ENCODE measurements at places on chromosomes 1 and 21. TPM values are rescaled to one million over a fixed set of nuclear protein-coding genes. Genes with fewer than 3 reads are reported as not detected.

The MFSD2A gene
- total RNA-seq = 28.5 TPM

The COL11A1 gene
- total RNA-seq = not detected

DNA sequence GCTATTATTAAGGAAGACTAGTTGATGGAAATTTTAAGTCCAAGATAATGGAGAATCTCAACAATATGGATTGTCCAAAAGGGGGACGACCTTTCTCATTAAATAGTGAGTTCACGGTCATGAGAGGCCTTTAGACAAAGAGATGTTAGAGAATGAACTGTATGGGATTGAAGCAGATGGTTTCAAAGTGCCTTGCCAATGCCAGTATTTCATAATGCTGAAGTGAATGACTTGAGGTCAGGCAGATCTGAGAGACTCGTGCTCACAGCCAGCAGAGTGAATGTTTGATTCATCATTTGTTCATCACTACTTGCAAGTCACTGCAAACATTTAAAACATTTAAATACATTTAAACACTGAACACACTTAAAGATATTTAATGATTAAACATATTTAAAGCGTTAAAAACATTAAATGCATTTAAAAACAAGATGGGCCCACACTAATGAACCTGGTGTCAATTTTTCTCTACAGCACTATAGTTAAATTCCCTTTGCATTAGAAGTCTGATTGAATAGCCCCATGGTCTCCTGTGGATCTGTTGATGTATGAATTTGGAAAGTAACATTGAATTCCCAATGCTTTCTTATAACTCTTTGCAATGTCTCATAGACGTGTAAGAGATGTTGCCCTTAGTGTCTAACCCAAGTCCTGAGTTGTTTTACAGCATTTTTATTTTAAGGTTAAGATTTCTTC, 80.7 kb downstream of the TGFB2 start:
- DNase-seq = no peak

DNA sequence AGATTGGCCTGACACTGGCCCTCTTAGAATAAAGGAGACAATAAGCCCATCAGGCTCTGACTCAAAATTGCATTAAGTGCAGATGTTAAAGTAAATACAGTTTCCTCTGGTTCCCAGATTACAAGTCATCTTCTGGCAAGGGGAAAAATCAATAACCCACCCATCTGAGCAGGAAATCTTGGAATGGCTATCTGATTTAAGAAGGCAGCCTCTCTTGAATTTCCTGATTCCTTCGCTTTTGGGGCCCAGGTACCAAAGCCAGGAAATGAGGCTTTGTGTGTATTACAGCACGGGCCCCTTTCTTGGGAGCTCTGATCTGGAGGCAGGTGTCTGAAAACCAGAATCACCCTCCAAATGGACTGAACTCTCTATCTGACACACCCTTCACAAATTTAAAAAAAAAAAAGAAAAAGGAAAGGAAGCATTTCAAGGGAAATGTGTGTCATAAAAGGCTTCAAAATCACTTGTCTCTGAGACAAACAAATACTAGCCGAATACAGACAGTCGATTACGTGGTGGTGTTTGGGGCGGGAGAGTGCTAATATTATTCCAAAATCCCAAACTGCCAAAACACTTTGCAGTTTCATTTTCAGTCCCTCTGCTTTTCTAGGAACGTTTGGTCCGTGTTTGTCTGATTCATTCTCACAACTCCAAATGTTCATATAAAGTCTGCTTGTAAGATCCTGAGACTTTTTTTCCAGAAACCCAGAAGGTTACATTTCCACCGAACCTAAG, 240.9 kb upstream of the CAMK1G start:
- DNase-seq = no peak

DNA sequence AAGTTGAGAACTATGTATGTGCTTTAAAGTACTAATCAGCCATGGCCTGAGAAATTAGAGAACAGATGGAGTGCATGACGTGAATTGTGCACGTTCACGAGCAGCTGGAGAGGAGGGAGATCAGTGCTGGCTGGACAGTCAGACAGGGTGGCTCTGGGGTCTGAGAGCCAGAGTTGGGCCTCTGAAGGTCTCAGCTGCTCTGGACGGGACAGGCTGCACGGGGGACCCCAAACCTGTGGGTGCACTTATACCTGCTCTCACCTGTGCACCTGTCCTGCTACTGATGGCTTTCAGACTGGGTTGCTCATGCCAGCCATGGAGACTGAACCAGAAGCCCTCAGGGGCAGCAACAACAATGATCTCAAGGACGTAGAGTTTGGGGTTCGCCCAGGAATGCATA, 43.5 kb downstream of the UMODL1 start:
- no peak for DNase-seq

The S100A9 gene
- total RNA-seq = 151 TPM

DNA sequence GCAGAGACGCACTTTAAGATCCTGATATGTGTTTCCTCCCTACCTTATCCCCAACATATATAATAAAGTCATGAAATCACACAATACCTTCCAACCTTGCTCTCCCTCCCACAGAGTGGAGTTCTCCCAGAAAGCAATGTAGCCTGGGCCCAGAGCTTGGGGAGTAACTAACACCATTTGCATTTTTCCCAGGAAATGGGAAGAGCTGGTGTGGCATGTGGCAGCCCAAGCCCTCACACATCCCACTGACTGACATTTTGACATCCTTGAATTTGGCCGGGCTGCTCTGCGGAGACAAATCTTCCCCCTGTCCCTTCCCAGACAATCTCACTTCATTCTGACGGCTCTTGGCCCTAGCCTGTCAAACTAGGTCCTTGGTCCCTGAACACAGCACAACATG, 37.0 kb upstream of the ATP2B4 start:
- DNase-seq = no peak

DNA sequence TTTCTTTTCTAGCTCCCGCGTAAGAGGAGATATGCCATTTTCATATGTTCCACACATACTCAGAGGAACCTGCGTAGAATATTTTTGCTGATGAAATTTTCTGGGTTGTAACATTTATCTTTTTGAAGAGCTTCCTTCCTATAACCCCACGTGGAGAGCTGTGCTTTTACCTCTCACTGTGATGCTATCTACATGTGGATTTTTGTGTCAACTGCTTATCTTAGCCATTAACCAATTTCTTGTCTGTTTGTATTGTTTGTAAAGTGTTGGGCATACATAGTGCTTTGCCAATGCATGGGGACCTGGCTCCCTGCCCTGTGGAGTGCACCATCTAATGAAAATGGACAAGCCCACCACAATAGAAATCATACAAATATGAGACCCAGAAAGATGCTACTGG, 266.1 kb downstream of the TNR start:
- DNase-seq = no peak

- DNase-seq = no peak
Measured at GRCh38 chr1:159429074-159429861, 2.7 kb upstream of the OR10J4 start.

- DNase-seq = no peak
Measured at GRCh38 chr1:32791881-32792280, 25.3 kb downstream of the YARS1 start.
